ENCODE measurements at places on chromosomes 3 and 15.

GRCh38 chr3:134197681-134198261 lies 52.9 kb downstream of the RYK start:
- H3K36me3 ChIP-seq = peaks cover 10% of the 10 kb centered on the region
- H3K27me3 ChIP-seq = no peaks in the 10 kb centered on the region
- no peak overlapping the region for H3K27ac ChIP-seq
- no peaks in the 10 kb centered on the region for H3K4me1 ChIP-seq
- DNase-seq = no peak

- no peaks in the 10 kb centered on the region for H3K36me3 ChIP-seq
- H3K27ac ChIP-seq = no peak overlapping the region
- H3K4me1 ChIP-seq = peaks cover 30% of the 10 kb centered on the region
- no peak for DNase-seq
These were observed 276.2 kb upstream of the RARB start for GRCh38 chr3:25151903-25152295.

DNA sequence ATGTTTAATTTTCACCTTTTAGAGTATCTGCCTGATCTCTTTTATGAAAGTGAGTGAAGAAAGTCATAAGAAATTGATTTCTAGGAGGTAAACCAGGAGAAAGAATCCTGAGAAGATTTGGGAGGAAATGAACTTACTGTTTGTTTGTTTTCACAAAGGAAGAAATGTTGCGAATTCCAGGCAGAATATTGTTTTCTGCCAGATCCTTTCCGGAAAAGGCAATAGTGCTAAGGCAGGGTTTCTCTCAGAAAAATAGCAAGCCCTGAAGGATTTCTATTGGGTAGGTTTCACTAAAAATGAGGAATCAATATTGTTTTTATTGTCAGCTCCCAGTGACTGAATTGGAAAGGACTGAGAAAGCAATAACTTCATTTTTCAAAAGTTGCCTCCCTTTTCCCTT lies 85.7 kb upstream of the TGFBR2 start:
- no peak for DNase-seq
- no peaks in the 10 kb centered on the region for H3K36me3 ChIP-seq
- no peak overlapping the region for H3K27ac ChIP-seq
- H3K4me3 ChIP-seq = no peak overlapping the region
- H3K27me3 ChIP-seq = no peaks in the 10 kb centered on the region

DNA sequence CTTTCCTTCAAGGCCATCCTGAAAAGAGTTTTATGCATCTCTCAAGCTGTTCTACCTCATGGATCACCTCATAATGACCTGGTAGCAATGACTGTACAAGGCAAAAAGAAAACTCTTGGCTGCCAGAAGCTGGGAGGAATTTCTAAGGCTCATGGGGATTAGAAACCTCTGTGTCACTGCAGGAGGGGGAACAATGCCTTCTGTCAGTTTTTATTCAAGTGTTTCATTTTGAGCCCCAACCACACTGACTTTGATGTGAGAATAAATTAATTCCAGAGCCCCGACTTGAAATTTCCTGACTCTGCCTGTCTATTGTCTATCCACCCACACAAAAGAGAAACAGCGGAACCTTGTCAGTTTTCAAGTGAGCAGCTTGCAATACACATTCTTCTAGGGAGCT lies 58.7 kb upstream of the MRPL3 start:
- no peaks in the 10 kb centered on the region for H3K27me3 ChIP-seq
- H3K4me3 ChIP-seq = no peak overlapping the region
- H3K4me1 ChIP-seq = peaks cover 6% of the 10 kb centered on the region

- H3K4me1 ChIP-seq = peaks cover 12% of the 10 kb centered on the region
- no peak overlapping the region for H3K27ac ChIP-seq
- H3K27me3 ChIP-seq = no peaks in the 10 kb centered on the region
- H3K4me3 ChIP-seq = no peak overlapping the region
These were observed 77.0 kb upstream of the PRR23C start for GRCh38 chr3:139121513-139122220.

DNA sequence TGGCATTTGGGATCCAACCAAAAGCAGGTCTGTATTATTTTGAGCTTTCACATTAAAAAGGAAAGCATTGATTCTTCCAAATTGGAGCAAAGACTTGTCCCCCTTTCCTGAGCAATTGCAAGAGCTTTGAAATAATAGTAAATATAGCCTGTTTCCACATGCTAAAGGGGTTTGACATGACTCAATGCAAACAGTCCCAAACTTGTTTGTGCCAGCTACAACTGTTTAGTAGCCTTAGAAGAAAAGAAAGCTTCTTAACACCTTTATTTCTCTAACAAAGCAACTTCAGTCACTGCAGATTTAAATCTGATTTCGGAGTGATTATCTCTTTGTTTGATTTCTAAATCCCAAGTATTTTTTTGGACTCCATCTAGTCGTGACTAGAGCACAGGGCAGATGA lies 180.2 kb downstream of the SEMA6D start:
- H3K27ac ChIP-seq = no peak overlapping the region
- H3K36me3 ChIP-seq = no peaks in the 10 kb centered on the region
- no peak overlapping the region for H3K4me3 ChIP-seq
- DNase-seq = no peak
- no peaks in the 10 kb centered on the region for H3K4me1 ChIP-seq

DNA sequence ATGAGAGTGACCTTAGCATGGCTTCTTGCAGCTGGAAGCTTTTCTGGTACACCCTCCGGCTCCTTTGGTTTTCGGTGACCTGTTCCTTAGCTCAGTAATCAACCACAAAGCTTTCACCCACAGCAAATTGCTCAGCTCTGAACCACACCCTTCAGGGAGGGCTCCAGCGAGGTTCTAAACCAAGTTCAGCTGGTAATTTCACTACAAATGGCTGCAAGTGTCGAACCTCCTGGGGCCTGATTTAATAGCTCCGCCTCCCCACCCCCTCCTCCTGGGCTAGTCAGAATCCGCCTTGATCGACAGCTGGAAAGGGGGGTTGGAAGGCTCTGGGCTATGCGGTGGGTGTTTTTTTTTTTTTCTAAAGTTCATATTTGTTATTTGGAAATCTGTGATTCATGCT lies 150.9 kb upstream of the MCTP2 start:
- no peaks in the 10 kb centered on the region for H3K27me3 ChIP-seq
- no peak overlapping the region for H3K4me3 ChIP-seq
- no peaks in the 10 kb centered on the region for H3K36me3 ChIP-seq
- no peak for DNase-seq

DNA sequence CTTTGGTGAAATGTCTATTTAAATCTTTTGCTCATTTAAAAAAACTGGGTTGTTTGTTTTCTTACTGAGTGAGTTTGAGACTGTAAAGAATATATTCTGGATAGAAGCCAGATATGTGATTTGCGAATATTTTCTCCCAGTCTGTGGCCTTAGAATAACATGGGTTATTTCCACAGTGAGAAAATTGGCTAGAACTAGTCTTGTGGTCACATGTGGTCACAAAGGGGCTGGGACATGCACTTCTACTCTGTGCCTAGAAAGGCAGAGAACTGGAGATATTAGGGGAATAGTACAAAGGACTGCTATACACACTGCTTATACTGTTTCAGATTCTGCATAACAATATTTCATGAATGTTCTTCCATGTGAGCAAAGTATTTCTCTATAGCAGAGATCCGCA lies 79.9 kb upstream of the RGMA start:
- DNase-seq = no peak
- H3K4me1 ChIP-seq = peaks cover 18% of the 10 kb centered on the region
- H3K36me3 ChIP-seq = no peaks in the 10 kb centered on the region

DNA sequence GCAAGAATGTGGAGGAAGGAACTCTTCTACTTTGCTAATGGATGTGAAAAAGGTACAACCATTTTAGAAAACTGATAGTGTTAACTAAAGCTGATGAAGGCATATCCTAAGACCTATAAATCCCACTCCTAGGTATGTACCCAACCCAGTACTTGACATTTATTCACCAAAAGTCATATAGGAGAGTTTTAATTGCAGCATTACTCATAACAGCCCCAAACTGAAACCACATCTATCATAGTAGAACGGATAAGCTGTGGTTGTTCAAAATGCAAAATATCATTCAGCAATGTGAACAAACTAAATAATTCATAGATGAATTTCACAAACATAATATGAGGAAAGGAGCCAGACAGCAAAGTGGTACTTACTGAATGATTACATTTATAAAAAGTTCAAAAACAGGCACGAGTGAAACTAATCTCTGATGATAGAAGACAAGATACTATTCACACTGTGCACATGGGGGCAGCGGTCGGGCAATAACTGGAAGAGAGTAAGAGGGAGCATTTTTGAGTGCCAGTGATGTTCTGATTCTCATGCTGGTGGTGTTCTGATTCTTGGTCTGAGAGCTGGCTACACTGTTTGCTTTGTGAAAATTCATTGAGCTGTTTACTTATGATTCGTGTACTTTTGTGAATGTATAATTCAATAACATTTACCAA lies 34.3 kb downstream of the GOLIM4 start:
- no peaks in the 10 kb centered on the region for H3K27me3 ChIP-seq
- no peaks in the 10 kb centered on the region for H3K36me3 ChIP-seq
- H3K27ac ChIP-seq = no peak overlapping the region
- H3K4me1 ChIP-seq = no peaks in the 10 kb centered on the region

DNA sequence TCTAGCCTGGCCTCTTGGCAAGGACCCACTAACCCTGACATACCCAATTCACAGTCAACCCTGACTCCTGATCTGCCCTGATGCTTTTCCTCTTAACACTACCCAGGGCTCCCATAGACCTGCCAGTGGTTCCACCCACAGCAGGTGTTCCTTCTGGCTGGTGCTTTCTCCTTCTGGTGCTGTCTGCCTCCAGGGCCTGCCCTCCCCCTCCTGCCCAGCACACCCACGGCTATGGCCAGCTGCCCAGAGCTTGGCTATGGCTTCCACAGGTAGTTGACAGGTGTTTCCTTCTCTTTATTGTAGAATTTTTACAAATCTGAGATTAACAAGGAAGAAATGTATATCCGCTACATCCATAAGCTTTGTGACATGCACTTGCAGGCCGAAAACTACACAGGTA lies 46.5 kb upstream of the MANF start:
- H3K36me3 ChIP-seq = peaks cover 2% of the 10 kb centered on the region
- no peak overlapping the region for H3K4me3 ChIP-seq
- no peak for DNase-seq
- no peak overlapping the region for H3K27ac ChIP-seq
- H3K4me1 ChIP-seq = peaks cover 20% of the 10 kb centered on the region

DNA sequence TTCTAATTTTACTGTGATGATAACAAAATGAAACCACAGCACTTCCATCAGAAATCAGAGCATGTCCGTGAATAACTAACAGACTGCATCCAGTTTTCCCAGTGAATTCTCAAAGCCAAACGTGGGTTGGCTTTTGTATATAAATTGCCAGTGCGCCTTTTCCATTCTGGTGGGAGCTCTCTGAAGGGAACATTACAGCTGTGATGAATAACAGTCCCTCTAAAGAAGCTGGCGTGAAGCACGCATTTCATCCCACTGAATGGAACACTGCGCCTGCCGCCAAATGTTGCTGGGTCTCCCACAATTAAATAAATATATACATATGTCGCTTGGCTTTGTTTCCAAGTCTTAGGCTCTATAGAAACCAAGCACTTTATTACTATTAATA lies 113.0 kb upstream of the PFN2 start:
- no peak overlapping the region for H3K27ac ChIP-seq
- no peak for DNase-seq
- H3K27me3 ChIP-seq = no peaks in the 10 kb centered on the region
- no peak overlapping the region for H3K4me3 ChIP-seq
- peaks cover 2% of the 10 kb centered on the region for H3K4me1 ChIP-seq
- H3K36me3 ChIP-seq = no peaks in the 10 kb centered on the region

All from neuronal stem cell (in vitro differentiated cells).